ENCODE measurements at places on chromosomes 2 and 18. TPM values are rescaled to one million over a fixed set of nuclear protein-coding genes. Genes with fewer than 3 reads are reported as not detected.
A peak's percentile ranks its signal among the peaks of the same experiment; 100 is the strongest.

DNA sequence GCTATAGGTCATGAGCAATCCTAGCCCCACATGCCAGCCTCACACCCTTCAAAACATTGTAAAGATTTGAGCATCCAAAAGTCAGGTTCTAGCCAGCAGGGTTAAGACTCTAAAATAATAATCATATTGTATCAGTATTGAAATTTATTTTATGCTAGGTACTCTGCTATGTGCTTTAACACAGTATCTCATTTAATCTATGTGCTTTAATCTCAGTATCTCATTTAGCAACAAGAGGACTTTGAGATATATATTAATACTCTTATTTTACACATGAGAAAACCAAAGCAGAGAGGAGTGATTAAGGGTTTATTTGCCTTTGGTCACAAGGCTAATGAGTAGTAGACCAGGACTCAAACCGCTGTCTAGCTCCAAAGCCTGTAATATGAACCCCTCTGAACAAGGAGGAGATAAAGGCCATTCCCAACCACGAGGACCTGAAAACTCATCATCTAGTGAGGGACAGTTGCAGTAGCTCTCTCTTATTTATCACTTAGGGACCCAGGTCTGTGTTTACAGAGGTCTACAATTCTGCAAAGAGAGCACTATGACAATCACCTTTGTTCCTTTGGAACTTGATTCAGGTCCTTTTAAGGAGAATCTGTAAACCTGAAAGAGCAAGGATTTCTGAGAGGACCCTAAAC lies 116.5 kb upstream of the SERTAD2 start:
- DNase-seq: no peak

- DNase-seq: peak; percentile 12
These were observed 12.3 kb upstream of the TFCP2L1 start for GRCh38 chr2:121297217-121297830.

DNA sequence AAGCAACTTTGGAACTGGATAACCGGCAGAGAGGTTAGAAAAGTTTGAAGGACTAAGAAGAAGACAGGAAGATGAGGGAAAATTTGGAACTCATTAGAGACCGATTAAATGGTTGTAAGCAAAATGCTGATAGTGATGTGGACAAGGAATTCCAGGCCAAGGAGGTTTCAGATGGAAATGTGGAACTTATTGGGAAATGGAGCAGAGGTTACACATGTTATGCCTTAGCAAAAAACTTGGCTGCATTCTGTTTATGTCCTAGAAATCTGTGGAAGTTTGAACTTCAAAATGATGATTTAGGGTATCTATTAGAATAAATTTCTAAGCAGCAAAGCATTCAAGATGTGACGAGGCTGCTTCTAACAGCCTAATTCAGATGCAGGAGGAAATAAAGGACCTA lies 675.1 kb upstream of the SYT4 start:
- DNase-seq: peak; percentile 16

- DNase-seq: peak; percentile 20
These were observed 1.9 kb upstream of the SLC1A4 start for GRCh38 chr2:64987001-64987955.

DNA sequence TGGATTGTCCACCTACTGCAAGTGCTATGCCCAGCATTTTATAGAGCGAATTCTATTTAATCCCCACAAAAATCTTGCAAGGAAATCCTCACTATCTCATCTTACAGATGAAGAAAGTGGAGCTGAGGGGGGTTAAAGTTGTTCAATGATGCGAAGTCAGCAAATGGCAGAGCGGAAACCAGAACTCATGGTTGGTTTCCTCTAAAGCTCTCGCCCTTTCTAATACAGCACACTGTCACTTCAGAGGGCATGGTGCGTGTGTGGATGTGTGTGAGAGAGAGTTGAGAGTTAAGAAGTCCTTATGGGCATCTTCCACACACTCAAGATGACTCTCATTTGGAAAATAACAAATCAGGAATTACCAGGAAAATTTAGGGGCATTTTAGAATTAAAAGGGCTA lies 78.4 kb downstream of the TGFA start:
- no peak for DNase-seq

DNA sequence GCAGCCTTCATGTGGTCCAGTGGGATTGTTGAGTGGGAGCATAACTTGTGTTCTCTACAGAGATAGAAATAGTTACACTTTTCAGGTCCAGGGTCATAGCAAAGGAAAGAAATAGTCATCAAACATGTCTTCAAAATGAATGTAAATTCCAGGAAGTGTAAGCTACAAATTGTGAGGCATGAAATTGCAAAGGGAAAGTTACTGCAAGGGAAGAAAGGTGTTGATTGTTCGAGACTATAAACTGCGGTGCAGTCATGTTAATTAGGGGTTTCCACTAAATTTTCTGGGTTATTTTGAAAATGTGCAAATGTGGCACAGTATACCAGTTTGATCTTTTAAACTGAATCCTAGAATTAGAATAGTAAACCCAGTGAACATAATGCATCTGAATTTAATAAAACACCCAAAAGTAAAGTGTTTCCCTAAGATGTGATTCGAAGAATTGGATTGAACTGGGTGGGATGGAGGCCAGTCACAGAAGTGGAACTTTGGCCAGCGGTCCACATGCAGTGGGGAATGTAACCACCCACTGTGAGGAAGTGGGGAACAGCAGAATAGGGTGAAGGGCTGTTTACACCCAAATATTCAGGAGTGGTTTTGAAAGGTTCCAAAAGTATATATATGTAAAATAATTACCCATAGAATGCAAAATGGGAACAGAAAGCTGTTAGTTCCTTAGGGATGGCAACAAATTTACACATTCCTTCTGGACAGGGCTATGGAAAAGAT lies 126.5 kb upstream of the CCDC68 start:
- no peak for DNase-seq

DNA sequence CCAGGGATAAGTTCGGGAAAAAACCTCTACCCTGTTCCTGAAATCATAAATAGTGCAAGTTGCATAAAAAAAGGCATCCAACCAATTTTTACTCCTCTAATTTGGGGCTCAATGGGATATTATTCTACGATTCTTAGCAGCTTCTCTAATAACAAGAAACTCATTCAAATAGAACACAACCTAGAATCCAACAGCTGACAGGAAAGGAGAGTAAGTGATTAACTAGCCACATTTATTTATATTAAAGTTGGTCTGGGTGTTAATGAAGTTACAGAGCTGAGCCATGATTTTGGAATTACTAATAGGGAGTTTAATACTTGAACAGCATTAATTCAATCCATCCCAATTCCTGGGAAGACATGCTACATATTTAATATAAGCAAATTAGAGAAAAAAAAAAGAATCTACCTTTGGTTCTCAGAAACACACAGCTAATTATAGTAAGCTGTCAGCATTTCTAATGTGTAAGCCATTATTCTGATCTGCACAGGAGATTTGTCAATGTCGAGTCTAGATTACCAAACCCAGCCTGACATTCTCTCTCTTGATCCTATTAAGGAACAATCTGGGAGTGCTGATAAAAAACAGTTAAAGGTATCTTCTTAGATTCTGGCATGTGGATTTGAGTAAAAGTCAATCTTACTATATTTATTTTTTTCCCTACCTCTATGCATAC lies 267.7 kb downstream of the NBAS start:
- no peak for DNase-seq

- no peak for DNase-seq
These were observed 207.4 kb downstream of the NCKAP5 start for GRCh38 chr2:133360882-133361281.

The COBLL1 gene
- 13.4 TPM for total RNA-seq

The UGT1A4 gene
- total RNA-seq: not detected
